SJSA1 (cell line): ENCODE measurements at places on chromosomes 16 and 17.

DNA sequence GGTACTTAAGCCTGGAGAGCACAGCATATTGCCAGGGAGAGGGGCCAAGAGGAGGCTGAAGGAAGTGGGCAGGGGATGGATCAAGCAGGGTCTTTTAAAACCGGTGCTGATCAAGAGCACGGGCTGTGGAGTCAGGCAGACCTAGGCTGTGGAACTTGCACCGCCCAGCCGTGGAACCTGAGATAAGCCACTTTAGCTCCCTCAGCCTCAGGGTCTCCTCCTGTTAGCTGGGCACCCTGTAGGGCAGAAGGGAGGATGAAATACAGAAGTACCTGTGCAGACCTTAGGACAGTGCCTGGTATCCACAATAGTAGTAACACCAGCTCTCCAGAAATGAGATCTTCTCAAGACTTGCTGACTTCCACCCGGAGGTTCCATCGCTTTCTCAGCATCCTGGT lies 9.3 kb downstream of the ODAD4 start:
- DNase-seq: no peak

GRCh38 chr17:784143-784542 lies 2.0 kb downstream of the MRM3 start:
- DNase-seq: no peak

DNA sequence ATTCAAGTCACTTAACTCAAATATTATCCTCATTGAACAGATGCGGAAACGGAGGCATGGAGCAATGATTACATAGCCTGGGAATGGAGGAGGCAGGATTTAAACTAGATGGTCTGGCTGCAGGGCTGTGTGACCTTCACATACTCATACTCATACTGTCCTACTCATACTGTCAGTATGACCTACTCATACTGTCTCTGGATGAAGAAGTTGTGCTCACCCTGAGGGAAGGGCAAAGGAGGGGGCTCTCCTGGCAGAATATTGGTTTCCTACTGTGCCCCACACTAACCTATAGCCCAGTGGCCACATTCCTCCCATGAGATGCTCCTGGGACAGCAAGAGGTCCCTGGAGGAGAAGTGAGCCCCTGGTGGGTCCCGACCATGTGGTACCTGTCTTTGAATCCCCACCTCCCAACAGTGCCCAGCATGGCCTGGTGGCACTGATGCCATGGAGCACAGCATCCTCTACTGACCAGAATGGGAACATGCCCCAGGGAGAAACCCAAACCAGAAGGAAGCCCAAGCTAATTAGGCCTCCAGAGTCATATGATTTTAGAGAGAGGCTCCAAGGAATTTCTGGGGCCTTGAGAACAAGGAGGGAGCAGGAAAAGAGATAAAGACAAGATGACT lies 197.3 kb upstream of the SDK2 start:
- DNase-seq: no peak

GRCh38 chr17:77944390-77945222 lies 13.9 kb upstream of the TNRC6C start:
- DNase-seq: no peak

- DNase-seq: no peak
Observed at GRCh38 chr17:73155410-73156165, 9.2 kb upstream of the SSTR2 start.

GRCh38 chr16:57156351-57156703 lies 29.5 kb downstream of the PSME3IP1 start:
- DNase-seq: no peak

DNA sequence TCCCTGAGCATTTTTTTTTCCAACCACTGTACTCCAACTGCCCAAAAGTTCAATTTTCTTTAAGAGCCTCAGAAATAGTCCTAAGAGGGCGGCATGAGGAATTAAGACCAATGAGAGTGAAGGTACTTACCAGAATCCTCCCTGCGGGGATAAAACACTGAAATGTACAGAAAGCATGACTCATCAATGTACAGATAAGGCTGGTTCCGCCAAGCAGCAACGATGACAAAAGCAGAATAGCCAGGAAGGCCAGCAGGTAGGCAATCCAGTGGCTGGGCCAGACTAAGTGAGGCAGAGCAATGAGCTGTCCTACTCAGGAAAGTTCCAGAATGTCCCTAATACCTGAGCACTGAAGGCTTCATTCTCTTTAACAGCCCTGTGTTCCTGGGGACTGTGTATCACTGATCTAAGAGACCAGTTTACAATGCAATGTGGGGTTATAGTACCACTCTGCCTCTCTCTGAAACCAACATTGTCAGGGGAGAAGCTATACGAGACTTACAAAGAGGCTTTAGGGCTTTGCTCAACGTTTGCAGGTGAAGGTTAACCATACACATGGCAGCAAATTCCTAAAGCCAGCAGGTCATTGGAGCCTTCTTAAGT lies 11.0 kb upstream of the GPR139 start:
- DNase-seq: no peak

GRCh38 chr17:66837226-66837625 lies 2.3 kb downstream of the CACNG5 start:
- DNase-seq: no peak

GRCh38 chr16:88635671-88636319 lies 2.6 kb upstream of the IL17C start:
- no peak for DNase-seq

DNA sequence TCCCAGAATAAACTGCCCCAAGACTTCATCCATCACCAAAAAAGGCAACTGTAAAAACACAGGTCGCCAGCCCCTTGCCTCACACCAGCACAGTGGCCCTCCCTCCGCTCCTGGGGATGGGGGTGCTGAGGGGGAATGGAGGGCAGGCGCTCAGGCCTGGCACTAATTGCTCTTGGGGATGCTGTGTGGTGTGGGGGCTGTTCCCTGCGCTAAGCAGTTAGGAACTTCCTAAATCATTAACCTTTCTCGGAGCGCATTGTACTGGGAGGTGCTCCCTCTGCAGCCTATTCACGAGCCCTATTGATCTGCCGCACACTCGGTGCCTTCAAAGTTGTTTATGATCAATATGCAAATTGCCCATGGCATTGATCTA lies 199.9 kb downstream of the ZFHX3 start:
- no peak for DNase-seq
